Stimulated activated CD8-positive, alpha-beta memory T cell treated with anti-CD3 and anti-CD28 coated beads, Interleukin-7, amount 100 ng/mL, for 24 hours (primary cell): ENCODE measurements at places on chromosomes 4 and X.

- DNase-seq: no peak
Measured at GRCh38 chr4:48853604-48854394, 22.9 kb downstream of the OCIAD1 start.

GRCh38 chr4:129578336-129578735 is 482.4 kb downstream of the C4orf33 start:
- DNase-seq: no peak

- DNase-seq: no peak
Measured at GRCh38 chr4:148354186-148354585, 88.0 kb downstream of the NR3C2 start.

- DNase-seq: no peak
Measured at GRCh38 chr4:22070256-22070655, 121.7 kb upstream of the KCNIP4 start.

DNA sequence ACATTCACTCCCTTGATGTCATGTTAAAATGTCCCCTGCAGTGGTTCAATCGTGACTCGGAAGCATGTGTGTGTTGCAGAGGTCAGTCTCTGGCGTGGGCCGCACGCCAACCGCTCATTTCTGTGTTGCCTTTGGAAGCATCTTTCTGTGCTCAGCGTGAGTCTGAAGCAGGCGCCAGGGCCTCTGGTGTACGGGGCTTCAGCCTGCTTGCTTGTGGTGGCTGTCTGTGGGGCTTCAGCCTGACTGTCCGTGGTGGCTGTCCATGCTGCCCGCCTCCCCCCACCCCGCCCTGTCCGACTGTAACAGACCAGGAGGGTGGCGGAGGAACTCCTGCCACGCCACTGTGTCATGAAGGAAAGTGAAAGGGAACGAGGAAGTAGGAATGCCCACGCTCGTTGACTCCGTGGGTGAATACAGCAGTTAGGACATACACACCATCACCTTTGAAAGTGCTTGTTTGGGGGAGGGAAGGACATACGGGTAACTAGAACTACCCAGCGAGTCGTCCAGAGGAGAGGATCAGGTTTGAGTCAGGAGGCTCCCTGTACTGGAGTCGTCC is 14.7 kb upstream of the CLCN4 start:
- DNase-seq: no peak

DNA sequence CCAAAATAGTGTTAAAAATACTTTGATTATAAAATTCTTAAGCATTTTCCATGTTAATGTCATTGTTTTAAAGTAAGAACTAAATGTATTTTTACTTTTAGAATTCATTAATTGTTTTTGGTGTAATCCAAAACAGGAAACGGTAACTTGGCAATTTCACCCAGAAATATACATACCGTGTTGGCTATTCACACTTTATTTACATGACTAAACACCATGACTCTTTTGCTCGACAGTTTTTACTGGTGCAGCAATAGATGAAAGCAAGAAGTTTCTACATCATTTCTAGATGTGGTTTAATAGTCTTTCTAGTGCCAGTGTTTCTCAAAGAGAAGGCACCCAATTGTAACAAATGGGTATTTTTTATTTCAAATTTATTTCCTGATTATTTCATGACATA is 25.6 kb upstream of the MAGEA1 start:
- DNase-seq: no peak

DNA sequence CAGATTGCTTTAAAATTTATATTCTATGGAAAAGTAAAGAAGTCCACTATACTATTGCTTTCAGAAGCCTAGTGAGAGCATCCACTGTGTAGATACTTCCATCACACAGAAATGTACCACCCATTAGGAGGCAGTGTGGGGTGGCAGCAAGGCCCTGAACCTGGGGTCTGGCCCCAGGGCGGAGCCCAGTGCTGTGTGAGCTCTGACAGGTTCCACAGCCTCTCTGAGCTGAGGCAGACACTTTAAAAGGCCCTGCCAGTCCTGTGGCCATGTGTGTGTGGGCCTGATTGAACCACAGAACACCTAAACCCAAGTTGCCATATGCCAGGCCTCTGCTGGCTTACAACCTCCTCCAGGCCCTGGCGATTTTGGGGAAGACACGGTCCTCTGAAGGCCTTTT is 49.2 kb downstream of the PHKA2 start:
- DNase-seq: no peak

DNA sequence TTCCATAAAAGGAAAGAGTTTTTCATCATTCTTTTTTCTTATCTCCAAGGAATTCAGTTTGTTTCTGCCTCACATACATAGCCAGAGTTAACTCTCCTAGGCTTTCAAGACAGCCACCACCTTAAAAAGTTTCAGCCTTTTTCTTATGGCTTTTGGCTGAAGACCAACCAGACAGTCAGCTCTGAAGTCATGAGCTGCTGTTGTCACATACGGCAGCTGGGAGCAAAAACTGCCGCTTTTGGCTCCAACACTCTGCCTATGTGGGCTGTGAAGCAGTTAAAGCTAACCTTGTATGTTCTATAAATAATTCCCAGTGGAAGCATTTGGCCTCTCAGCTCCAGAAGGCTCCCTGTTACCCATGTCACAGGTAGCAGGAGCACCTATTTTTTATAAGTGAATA is 104.1 kb downstream of the KLHL4 start:
- no peak for DNase-seq

DNA sequence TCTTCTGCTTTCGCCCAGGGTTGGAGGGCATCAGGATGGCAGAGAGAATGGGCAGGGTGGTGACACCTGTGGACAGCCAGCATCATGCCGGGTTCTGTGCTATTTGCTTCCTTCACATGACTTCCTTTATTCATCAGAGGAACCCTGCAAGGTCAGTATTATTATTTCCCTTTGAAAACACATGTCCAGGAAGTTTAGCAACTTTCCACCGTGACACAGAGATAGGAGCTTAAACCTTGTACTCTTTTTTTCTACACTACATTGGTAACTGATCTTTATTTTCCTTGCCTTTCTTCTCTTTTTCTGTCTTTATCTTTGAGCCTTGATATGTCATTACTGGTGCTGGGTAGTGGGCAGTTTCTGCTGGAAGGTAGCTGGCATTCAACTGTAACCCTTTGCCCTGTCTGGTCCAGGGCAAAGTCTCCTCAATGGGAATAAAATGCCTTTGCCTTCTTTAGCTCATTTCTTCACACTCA is 5.0 kb upstream of the MGST2 start:
- no peak for DNase-seq

GRCh38 chr4:169283114-169283509 is 12.4 kb upstream of the SH3RF1 start:
- DNase-seq: no peak

DNA sequence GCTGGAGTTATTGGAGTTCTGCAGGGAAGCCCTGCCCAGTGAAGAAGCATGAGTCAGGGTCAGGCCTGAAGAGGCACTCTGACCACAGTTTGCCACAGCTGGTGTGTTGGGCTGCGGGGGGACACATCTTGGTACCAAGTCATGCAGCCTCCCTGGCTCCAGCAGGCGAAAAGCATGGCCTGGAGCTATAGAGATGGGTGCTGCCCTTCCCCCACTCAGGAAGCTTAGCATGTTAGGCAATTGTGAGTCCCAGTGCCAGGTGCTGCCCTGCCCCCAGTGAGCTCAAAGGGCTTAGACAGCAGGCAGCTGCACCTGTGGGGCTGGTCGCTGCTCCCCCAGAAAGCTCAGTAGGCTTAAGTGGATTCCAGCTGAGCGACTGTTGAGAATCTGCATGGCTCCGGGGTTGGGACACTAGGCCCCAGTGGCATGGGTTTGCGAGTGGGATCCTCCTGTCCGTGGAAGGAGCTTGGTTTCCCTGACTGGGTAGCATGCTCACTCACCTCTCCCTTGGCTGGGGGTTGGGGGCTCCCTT is 755.5 kb downstream of the GLUD2 start:
- no peak for DNase-seq

DNA sequence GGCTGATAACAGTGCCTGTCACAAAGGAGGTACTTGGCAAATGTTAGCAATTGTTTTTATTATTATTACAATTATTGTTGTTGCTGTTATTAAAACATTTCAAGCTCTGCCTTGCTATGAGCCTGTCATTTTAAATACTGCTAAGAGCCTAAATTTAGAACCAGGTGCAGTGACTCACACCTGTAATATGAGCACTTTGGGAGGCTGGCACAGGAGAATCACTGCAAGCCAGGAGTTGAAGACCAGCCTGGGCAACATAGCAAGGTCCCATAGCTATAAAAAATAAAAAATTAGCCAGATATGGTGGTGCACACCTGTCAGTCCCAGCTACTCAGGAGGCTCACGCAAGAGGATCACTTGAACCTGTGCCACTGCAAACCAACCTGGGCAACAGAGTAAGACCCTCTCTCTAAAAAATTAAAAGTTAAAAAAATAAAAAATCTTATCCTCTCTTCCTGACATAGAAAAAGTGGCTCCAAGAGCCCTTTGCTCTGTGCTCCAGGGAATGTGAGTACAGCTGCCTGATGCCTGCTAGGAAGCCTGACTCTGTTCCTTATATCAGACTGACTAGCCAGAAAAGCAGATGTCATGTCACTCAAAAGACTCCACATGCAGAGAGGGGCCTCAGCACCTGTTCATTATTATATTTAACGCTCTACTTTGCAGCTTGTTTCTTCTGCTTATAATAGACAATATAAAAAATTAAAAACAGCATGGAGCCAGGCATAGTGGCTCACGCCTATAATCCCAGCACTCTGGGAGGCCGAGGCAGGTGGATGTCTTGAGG is 234.0 kb downstream of the OPHN1 start:
- no peak for DNase-seq

GRCh38 chr4:55650483-55650882 is 14.4 kb upstream of the NMU start:
- DNase-seq: no peak

- DNase-seq: no peak
Measured at GRCh38 chr4:188016754-188017153, 21.2 kb downstream of the ZFP42 start.

DNA sequence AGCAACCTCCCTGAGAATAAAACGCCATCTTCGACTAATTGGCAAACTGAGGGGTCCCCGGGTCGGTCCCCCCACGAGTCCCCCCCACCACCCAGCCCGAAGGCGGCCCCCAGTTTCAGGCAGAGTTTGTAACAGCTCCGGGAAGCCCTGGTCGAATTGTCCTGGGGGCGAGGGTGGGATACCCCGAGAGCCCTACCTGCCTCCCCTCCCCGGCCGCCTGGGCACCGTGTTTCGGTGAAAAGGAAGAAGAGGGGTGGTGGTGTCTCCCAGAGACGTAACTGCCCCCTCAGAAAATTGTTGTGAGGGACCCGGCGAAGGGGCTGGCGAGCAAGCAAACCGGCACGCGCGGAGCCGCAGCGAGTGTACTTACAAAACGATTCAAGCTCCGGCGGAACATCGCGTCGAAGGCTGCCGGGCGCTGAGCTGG is 1.2 kb downstream of the ATP11C start:
- DNase-seq: no peak

GRCh38 chrX:105706041-105706440 is 116.3 kb upstream of the NRK start:
- no peak for DNase-seq

- DNase-seq: no peak
Measured at GRCh38 chrX:57232658-57233360, 53.7 kb upstream of the FAAH2 start.

GRCh38 chr4:168488869-168489274 is 8.0 kb upstream of the PALLD start:
- no peak for DNase-seq

DNA sequence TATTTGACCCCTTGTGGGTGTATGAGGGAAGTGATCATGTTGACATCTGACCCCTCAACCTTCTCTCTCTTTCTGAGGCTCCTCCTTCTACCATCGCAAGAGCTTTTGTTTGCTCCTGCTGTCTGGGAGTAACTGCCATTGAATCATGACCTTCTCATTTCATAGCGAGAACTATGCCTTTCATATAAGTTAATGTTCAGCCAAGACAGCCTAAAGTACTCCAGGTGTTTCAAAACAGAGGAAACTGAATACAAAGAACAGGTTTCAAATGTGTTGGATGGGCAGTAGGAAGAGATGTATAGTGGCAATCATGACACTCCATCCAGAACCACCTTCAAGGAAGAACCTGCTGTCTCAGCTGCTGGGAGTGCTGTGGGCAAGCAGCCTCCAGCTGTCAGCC is 403.1 kb downstream of the MID1IP1 start:
- DNase-seq: no peak

- DNase-seq: no peak
Measured at GRCh38 chrX:44228621-44229020, 114.9 kb downstream of the EFHC2 start.

DNA sequence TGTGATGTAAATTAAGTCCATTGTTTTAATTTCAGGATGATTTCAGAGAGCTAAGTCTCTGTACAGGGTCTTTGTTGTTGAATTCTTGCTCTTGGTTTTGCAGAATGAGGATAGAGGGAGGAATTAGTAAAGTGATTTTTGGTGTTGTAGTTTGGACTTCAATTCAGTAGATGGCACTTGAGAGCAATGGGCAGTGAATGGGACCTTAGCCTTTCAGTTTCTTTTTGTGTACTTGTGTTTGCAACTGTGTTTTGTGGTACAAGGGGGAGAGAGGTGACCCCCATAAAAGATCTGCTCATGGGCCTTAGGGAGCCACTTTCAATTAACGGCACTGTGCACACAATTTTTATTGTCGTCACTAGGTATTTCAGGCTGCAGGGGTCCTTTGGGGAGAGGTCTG is 340.0 kb downstream of the DCAF12L2 start:
- no peak for DNase-seq

GRCh38 chrX:124215786-124216185 is 116.7 kb upstream of the TEX13D start:
- no peak for DNase-seq

GRCh38 chr4:27412613-27413012 is 552.0 kb downstream of the STIM2 start:
- no peak for DNase-seq

DNA sequence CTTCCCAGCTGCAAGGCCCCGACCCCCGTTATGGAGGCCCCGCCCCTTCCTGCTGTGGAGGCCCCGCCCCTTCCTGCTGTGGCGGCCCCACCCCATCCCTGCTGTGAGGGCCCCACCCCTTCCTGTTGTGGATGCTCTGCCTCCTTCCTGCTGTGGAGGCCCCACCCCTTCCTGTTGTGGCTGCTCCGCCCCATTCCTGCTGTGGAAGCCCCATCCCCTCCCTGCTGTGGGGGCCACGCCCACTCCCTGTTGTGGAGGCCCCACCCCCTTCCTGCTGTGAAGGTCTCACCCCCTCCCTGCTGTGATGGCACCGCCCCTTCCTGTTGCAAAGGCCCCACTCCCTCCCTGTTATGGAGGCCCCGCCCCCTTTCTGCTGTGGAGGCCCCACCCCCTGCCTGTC is 104.9 kb upstream of the PSAPL1 start:
- DNase-seq: no peak

DNA sequence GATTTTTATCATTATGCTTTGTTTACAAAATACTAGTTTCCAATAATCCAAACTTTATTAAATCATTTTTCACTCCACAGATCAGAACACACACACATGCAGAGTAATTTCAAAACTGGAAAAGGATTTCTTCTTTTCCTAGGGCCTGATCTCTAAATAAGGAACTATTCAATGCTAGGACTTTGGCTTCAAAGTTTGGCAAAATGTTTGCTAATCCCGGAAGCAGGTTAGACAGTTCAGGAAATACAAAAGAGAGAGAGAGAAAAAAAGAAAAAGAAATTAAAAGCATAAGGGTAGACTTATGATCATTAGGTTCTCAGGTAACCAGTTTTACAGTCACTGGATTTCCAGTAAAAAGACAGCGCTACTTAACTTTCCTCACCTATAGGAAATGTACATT is 211.0 kb downstream of the DCLK2 start:
- DNase-seq: no peak
